ENCODE measurements at places on chromosomes 2 and 18. TPM values are rescaled to one million over a fixed set of nuclear protein-coding genes. Genes with fewer than 3 reads are reported as not detected.

DNA sequence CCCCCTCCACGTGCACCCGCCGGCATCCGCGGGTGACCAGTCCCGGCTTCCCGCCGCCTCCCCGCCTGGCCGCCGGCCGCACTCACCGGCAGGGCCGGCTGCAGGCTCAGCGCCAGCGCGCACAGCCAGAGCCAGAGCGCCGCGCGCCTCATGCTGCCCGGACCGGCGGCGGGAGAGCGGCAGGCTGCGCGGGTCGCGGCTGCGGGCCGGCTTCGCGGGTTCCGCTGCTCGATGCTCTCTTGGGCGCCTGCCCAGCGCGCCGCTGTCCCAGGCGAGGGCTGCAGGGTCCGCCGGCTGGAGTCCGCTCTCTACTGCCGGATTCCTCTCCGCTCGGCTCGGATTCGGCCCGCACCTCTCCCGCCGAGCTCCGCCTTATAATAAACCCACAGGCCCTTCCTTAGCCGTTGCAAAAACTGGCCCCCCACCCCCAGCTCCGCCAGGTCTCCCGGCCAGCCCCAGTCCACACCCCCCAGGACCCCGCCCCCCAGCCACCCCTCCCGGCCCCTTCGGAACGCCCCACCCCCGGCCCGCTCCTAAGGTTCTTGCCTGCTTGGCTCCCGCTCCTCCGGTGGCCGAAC, at the start of gene SDC1:
Gene SDC1 (minus strand): TSS at position 415 of the 578 bp plus-strand sequence. CDS start 263 bp downstream, at position 152.
- DNase-seq, result peak; percentile 79
- H3K4me3 ChIP-seq, result peak within 1 kb of the TSS; percentile 84
- no peaks in the 10 kb centered on the region for H3K4me1 ChIP-seq
- H3K27me3 ChIP-seq, result no peaks in the 10 kb centered on the region
- H3K36me3 ChIP-seq, result no peaks in the 10 kb centered on the region
- peak within 1 kb of the TSS; percentile 74 for H3K27ac ChIP-seq

- H3K4me1 ChIP-seq, result no peaks in the 10 kb centered on the region
- DNase-seq, result no peak
- no peaks in the 10 kb centered on the region for H3K27me3 ChIP-seq
- no peak overlapping the region for H3K4me3 ChIP-seq
- H3K36me3 ChIP-seq, result peaks cover 94% of the 10 kb centered on the region
Measured at GRCh38 chr2:190929919-190930318, 49.3 kb downstream of the GLS start.

GRCh38 chr2:157376041-157376440, 50.4 kb upstream of the ERMN start:
- H3K27ac ChIP-seq, result no peak overlapping the region
- H3K4me3 ChIP-seq, result no peak overlapping the region
- no peaks in the 10 kb centered on the region for H3K4me1 ChIP-seq
- DNase-seq, result no peak

GRCh38 chr2:230751062-230751461, 38.4 kb downstream of the CAB39 start:
- DNase-seq, result peak; percentile 51
- peaks cover 8% of the 10 kb centered on the region for H3K36me3 ChIP-seq
- H3K4me3 ChIP-seq, result no peak overlapping the region

DNA sequence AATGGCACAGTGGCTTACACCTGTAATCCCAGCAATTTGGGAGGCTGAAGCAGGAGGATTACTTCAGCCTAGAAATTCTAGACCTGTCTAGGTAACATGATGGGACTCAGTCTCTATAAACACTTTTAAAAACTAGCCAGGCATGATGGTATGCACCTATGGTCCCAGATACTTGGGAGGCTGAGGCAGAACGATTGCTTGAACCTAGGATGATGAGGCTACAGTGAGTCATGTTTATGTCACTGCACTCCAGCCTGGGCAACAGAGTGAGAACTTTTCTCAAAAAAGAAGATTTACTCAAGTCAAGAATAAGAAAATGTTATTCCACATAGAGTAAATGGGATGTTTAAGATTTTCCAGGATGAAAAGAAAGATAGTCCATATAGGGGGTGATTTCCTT, 158.6 kb downstream of the HNMT start:
- no peak for DNase-seq
- H3K27me3 ChIP-seq, result no peaks in the 10 kb centered on the region
- no peaks in the 10 kb centered on the region for H3K4me1 ChIP-seq
- H3K4me3 ChIP-seq, result no peak overlapping the region
- H3K36me3 ChIP-seq, result no peaks in the 10 kb centered on the region

- DNase-seq, result no peak
- H3K4me3 ChIP-seq, result no peak overlapping the region
- H3K27ac ChIP-seq, result no peak overlapping the region
- H3K36me3 ChIP-seq, result no peaks in the 10 kb centered on the region
- no peaks in the 10 kb centered on the region for H3K27me3 ChIP-seq
Measured at GRCh38 chr18:29250843-29251242, 1073.9 kb upstream of the CDH2 start.

NEB gene
- 74.9 TPM for total RNA-seq

DNA sequence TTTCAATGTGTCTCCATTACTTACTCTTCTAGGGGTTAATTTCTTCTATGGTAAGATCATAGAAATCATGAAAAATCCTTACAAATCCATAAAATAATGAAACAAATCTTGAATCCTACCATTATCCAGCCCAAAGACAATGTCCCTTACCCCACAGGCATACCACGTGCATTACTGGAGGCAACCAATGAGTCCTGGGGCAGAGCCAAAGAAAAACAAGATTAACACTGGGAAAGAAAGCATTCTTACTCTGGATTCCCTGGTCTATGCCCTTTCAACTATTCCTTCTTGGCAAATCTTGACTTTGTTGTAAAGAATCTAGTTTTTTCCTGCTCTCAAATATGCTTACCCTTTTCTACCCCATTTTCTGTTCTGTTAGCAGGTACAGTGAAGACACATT, 3.1 kb upstream of the GALNT1 start:
- no peak for DNase-seq
- no peaks in the 10 kb centered on the region for H3K4me1 ChIP-seq
- no peak overlapping the region for H3K4me3 ChIP-seq
- no peak overlapping the region for H3K27ac ChIP-seq
- H3K27me3 ChIP-seq, result no peaks in the 10 kb centered on the region

DNA sequence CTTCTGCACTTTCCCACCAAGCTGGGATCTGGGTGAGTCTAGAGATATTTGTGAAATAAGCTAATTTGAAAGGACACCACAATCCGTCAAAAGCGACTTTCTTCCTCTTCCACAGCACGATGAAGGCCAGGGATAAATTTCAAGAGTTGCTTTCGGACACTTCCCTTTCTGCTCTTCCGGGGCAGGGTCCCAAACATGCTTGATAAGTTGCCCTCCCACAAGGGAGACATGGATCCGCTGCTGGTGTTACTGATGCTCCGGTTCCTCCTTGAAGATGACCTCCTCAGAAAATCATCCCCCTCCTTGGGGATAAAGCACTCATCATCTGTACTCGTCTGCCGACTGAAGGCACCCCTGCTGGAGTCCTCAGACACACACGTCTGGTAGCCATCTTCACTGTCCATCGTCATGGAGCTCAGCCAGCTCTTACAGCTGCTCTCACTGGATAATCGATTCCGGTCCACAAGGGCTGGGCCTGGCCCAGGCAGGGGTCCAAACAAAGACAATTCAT, 28.2 kb downstream of the CYTIP start:
- no peaks in the 10 kb centered on the region for H3K4me1 ChIP-seq
- no peak for DNase-seq
- no peaks in the 10 kb centered on the region for H3K36me3 ChIP-seq

SH3BP4 gene
- 35.5 TPM for total RNA-seq

GRCh38 chr2:10877651-10878111, 34.1 kb upstream of the KCNF1 start:
- no peaks in the 10 kb centered on the region for H3K4me1 ChIP-seq
- no peak overlapping the region for H3K27ac ChIP-seq
- peaks cover 4% of the 10 kb centered on the region for H3K27me3 ChIP-seq
- no peaks in the 10 kb centered on the region for H3K36me3 ChIP-seq
- DNase-seq, result no peak

- DNase-seq, result no peak
- H3K4me3 ChIP-seq, result no peak overlapping the region
- no peak overlapping the region for H3K27ac ChIP-seq
- peaks cover 2% of the 10 kb centered on the region for H3K4me1 ChIP-seq
- no peaks in the 10 kb centered on the region for H3K36me3 ChIP-seq
Measured at GRCh38 chr2:141331127-141331526, 799.7 kb downstream of the LRP1B start.

- H3K27me3 ChIP-seq, result no peaks in the 10 kb centered on the region
- peak; percentile 78 for DNase-seq
- no peak overlapping the region for H3K4me3 ChIP-seq
- H3K4me1 ChIP-seq, result peaks cover 24% of the 10 kb centered on the region
- H3K36me3 ChIP-seq, result no peaks in the 10 kb centered on the region
Measured at GRCh38 chr18:49052891-49053644, 102.3 kb upstream of the SMAD7 start.

DNA sequence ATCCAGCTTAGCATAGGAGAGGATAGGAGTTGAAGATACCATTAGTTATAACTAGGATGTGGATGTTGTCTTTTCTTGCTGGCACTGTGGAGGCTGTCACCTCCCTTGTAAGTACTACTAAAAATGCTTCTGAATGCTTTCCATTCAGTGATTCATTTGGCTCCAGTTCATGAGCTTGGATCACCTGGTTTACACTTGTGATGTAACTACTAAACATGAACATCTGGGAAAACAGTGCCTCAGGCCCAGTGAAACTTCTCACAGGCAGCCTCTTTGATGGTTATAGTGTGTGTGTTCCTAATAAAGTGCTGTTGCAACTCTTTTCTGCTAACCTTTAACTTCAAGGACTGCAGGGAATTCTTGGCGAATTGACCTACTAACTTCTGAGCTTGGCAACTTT, 13.0 kb upstream of the SLC9A2 start:
- H3K27me3 ChIP-seq, result no peaks in the 10 kb centered on the region
- no peaks in the 10 kb centered on the region for H3K36me3 ChIP-seq
- no peak overlapping the region for H3K27ac ChIP-seq
- no peak for DNase-seq

- H3K4me3 ChIP-seq, result no peak overlapping the region
- H3K27ac ChIP-seq, result no peak overlapping the region
- H3K27me3 ChIP-seq, result no peaks in the 10 kb centered on the region
- no peaks in the 10 kb centered on the region for H3K4me1 ChIP-seq
- no peaks in the 10 kb centered on the region for H3K36me3 ChIP-seq
- no peak for DNase-seq
Measured at GRCh38 chr2:58698620-58699019, 457.5 kb upstream of the FANCL start.

GRCh38 chr2:100416935-100417710, at the start of gene CHST10:
Gene CHST10 (minus strand): TSS chr2:100417668. CDS start chr2:100406675, 10,993 bp downstream.
- peaks cover 5% of the 10 kb centered on the region for H3K4me1 ChIP-seq
- H3K36me3 ChIP-seq, result no peaks in the 10 kb centered on the region
- peak within 1 kb of the TSS; percentile 64 for H3K4me3 ChIP-seq
- peak; percentile 72 for DNase-seq
- no peak within 1 kb of the TSS for H3K27ac ChIP-seq

DNA sequence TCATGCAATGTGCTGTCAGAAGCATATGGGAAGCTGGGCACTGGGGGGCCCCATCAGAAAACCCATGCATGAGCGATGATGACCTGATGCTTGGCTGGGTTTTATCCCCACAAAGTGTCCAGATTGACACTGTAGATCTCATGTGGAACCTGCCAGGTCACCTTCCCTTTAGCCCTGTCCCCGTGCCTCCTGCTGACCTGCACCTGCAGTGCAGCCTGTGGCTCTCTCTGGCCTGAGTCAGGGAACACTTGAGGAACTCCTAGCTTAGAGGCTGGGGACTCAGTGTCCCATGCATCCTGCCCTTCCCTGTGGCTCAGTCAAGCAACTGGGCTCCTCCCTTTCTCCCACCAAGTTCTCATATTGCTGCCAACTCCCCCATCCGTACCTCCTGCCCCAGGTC, 57.7 kb downstream of the PDCL3 start:
- H3K27me3 ChIP-seq, result no peaks in the 10 kb centered on the region
- H3K36me3 ChIP-seq, result no peaks in the 10 kb centered on the region
- no peak overlapping the region for H3K4me3 ChIP-seq
- no peaks in the 10 kb centered on the region for H3K4me1 ChIP-seq
- H3K27ac ChIP-seq, result no peak overlapping the region

DNA sequence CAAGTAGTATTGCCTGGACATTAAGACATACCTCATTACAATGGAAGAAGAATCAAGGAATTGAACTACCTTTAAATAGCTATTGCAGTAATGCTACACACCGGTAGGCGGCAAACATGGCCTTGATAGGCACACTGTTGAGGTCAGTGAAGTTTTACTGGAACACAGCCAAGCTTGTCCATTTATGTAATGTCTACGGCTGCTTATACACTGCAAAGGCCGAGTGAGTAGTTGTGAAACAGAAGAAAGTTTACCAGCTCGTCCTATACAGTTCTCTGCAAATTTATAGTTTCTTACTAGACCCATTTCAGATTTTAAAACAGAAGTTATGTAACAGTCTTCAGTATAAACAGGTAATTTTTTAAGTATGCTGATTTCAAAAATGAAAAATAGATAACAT, 38.8 kb downstream of the PPP4R1 start:
- H3K4me3 ChIP-seq, result no peak overlapping the region
- no peaks in the 10 kb centered on the region for H3K27me3 ChIP-seq
- no peak overlapping the region for H3K27ac ChIP-seq
- DNase-seq, result peak; percentile 9
- no peaks in the 10 kb centered on the region for H3K4me1 ChIP-seq
- peaks cover 30% of the 10 kb centered on the region for H3K36me3 ChIP-seq

GRCh38 chr2:105604938-105605337, 139.8 kb upstream of the NCK2 start:
- no peak for DNase-seq
- no peaks in the 10 kb centered on the region for H3K36me3 ChIP-seq
- no peaks in the 10 kb centered on the region for H3K27me3 ChIP-seq
- H3K4me3 ChIP-seq, result no peak overlapping the region
- peaks cover 4% of the 10 kb centered on the region for H3K4me1 ChIP-seq
- no peak overlapping the region for H3K27ac ChIP-seq

LRRC30 gene
- total RNA-seq, result not detected

DNA sequence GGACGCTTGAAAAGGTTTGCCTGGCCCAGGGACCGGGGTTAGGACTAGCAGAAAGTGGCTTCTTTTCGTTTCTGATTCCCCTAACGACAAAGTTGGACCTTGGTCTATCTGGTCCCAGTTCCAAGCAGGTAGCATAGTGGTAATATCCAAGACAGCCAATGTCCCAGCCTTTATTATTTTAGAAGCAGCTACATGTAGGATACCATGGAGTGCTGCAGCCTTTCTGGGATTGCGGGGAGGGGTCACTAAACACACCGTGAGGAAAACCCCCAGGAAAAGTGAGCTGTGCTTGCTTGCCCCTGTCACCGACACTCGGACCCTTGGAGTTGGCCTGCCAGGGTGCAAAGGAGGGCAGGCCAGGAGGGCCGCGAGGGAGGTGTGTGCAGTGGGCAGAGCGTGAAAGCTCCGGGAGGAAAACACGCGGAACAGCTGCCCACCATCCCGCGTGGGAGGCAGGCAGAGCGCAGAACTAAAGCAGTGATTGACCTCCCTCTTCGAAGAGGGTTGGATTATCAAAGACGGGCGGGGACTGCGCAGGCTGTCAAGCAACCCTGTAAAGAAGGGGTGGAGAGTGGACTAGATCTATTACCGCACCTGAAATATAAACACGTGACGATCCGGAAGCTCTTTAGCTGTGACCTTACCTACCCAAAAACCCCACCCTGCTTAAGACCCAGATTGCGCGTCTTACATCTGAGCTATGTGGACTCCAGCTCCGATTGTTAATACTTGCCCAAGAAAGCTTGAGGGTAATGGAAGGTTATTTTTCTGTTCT, 624 bp upstream of the MAP4K3 start:
- peaks cover 4% of the 10 kb centered on the region for H3K4me1 ChIP-seq
- peak overlapping the region; percentile 82 for H3K27ac ChIP-seq
- peak; percentile 39 for DNase-seq

G6PC2 gene
- total RNA-seq, result not detected
